ENCODE measurements at places on chromosomes 11 and 22. TPM values are rescaled to one million over a fixed set of nuclear protein-coding genes. Genes with fewer than 3 reads are reported as not detected.

Gene RAB6A
- total RNA-seq = 77.2 TPM

Gene SPA17
- 5.7 TPM for total RNA-seq

Gene MS4A2
- total RNA-seq = 1.5 TPM

Gene SLC35F2
- total RNA-seq = 53.4 TPM

Gene GGTLC3
- total RNA-seq = not detected

Gene KRTAP5-11
- not detected for total RNA-seq

DNA sequence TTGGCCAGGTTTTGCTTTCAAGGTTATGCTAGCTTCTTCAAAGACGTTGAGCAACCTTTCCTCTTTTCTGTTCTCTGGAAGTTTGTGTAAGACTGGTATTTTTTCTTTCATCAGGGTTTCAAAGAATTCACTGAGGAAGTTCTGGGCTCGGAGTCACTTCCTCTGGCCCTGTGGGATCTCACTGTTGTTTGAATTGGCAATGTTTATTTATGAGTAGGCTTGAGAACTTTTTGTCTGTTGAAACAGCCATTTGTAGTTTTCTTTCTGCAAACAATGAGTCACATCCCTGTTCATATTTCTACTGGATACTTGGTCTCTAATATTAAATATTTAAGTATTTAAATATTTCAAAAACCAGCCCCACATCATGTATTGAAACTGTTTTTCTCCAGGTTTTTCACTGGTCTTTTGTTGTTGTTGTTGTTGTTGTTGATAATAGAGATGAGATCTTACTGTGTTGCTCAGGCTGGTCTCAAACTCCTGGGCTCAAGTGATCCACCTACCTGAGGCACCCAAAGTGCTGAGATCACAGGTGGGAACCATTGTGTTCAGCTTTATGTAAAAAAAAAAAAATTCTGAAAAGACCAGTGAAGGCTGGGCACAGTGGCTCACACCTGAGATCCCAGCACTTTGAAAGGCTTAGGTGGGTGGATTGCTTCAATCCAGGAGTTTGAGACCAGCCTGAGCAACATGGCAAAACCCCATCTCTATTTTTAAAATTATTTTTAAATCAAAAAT, 26.9 kb downstream of the SUSD2 start:
- no peak for DNase-seq

DNA sequence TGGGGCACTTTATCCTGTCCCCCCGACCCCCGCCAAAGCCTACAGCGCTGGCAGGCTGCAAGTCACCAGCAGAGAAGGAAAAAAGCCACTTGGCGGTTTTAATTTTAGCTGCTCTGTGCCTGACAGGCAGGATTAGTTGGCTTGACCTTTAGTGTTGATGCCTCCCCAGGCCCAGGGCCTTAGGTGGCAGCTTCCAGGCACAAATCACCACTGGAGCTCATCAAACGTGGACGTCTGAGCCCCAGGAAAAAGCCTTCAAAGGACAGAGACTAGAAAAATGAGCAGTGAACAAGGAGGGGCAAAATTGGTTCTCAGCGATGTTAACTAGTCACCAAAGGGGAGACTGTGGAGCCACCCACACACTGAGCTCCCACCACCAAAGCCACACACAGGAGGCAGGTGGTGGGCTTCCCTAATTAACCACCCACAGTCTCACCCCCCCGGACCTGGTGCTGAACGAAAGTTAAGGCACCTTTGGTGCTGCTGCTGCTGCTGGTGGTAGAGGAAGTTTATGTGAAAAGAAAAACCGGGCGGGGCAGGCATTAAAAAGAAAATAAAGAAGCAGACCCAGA, 4.4 kb upstream of the PYGM start:
- no peak for DNase-seq

DNA sequence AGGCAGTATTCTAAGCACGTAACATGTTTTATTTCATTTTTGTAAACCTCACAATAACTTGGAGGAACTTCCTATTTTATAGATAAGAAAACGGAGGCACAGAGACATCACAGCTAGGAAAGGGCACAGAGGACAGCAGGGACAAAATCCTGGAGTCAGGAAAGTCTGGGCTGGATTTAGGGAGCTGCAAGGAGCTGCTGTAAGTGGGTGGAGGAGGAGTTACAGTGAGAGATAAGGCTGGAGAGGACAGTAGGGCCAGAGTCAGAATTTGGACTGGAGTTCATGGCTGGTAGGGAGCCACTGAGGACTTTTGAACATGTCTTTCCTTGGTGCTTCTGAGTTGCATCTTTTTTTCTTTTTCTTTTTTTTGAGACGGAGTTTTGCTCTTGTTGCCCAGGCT, 32.2 kb upstream of the PTPRJ start:
- DNase-seq = peak; percentile 83

DNA sequence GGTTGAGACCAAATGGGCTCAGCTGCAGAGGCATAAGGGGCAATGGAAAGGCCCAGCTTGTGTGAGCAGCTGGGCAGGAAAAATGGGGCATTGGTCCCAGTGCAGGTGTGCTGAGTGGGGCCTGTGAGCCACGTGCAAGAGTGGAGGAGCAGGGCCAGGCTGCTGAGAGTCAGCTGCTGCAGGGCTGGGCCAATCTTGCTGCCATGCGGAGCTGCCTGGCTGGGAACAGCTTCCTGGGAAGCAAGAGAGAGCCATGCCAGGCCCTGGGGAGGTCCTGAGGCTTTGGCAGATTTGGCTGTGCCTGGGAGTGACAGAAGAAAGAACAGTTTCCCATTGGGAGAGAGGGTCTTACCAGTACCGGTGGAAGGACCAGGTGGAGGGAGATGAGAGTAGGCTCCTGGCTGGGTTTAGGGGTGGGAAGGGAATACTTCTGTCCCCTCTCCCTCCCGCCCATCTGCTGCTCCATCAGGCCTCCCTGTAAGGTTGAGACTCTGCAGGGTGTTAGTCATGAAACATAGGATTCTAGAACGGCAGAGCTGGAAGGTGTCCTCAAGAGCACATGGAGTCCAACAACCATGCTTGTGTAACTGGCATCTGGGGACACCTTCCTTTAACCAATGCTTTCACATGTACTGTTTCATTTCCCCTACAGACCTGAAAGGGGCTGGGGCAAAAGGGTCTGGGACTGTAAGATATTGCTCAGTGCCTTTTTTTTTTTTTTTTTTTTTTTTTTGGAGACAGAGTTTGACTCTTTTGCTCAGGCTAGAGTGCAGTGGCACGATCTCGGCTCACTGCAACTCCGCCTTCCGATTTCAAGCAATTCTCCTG, 10.4 kb downstream of the SEPTIN3 start:
- no peak for DNase-seq

DNA sequence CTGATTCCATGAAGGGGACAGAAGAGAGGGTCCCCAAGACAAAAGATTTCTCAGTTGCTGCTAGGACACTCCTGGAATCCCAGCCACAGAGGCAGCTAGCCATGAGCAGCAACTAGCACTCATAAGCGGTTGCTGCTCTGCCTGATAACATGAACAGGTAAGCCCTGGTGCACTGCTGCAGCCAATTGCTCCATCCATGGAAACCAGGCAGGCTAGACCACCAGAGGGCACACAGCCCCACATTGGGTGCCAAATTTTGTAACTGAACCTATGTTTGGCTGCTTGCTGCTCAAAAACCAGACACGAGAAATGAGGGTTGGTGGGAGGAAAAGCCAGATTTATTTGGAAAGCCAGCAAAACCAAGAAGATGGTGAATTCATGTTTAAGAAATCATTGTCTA, 21.9 kb upstream of the QSER1 start:
- DNase-seq = peak; percentile 12

GRCh38 chr11:126488591-126489370, 133.3 kb downstream of the ST3GAL4 start:
- DNase-seq = no peak

DNA sequence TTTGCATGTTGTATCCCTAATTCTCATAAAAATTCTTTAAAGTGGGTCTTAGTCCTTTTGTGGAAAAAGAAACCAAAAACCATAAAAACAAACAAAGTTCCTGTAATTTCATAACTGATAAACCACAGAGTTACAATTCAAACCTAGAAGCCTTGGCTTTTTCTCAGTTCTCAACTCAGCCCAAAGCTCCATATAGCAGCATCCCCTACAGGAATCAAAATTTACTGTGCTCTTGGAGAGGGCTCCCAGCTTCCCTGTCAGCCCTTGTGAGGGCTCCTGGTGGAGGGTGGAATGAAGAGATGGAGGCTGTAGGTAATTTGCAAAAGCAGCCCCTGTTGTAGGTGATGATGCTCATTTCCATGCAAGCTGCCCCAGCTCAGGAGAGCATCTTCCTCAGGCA, 506.1 kb upstream of the KIRREL3 start:
- no peak for DNase-seq

- DNase-seq = no peak
Measured at GRCh38 chr11:120529911-120530310, 18.4 kb downstream of the GRIK4 start.
